ENCODE measurements at places on chromosomes 4 and X. TPM values are rescaled to one million over a fixed set of nuclear protein-coding genes. Genes with fewer than 3 reads are reported as not detected.

DNA sequence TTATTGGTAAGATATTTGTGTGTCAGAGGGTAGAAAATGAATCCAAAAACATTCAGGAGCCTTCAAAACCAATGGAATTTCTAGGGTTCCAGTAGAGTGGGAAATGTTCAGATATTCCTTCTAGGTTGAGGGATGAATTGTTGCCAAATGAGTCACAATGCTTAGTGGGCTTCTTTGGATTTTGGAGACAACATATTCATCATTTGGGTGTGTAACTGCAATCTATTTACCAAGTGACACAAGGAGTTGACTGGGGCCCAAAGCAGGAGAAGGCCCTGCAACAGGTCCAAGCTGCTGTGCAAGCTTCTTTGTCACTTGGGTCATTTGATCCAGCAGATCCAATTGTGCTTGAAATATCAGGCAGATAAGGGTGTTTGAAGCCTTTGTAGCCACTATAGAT lies 551.5 kb upstream of the PITX2 start:
- DNase-seq: no peak

- no peak for DNase-seq
These were observed 50.5 kb downstream of the MOSPD2 start for GRCh38 chrX:14923761-14924160.

DNA sequence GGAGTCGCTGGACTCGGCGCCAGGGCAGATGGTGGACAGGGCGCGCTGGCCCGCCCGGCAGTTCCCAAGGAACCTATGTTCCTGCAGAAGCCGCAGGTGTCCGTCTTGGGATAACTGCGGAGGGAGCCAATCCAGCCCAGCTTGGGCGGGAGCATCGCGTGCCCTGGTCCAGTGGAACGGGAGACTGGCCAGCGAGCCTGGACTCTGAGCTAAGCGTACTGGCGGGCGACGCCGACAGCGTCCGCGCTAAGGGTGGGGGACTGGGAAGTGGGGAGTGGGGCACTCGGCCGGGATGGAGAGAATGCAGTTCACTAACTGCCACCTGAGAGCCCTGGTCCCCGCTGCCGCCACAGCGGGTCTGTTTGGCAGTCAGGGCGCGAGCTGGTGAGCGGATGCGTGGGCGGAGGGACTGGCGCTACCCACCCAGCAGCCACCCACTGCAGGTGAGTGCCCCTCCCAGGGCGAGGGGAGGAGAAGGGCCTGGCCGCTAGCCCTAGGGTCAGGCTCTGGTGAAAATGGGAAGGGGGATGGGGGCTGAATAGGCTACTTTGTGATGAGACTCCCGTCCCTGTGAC lies 1.3 kb upstream of the MAMLD1 start:
- DNase-seq: no peak

DNA sequence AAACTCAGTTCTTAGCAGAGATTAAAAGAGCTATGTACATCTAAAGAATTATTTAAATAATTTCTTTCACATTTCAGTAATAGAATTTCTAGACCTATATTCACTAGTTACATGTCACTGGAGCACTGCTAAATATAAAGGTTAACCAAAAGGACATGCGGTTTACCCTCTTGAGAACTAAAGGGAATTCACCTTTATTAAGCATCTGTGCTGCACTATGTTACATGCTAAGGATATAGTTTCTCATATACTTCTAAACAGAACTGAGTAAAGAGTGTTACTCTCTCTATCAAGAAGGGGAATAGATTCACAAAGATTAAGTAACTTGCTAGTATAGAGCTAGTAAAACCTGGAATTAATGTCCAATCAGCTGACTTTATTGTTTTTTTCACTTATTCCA lies 7.6 kb downstream of the SPIN3 start:
- DNase-seq: no peak

- no peak for DNase-seq
These were observed 24.0 kb upstream of the XIAP start for GRCh38 chrX:123835661-123836371.

GRCh38 chr4:123830930-123831329 lies 434.3 kb downstream of the SPRY1 start:
- no peak for DNase-seq

DNA sequence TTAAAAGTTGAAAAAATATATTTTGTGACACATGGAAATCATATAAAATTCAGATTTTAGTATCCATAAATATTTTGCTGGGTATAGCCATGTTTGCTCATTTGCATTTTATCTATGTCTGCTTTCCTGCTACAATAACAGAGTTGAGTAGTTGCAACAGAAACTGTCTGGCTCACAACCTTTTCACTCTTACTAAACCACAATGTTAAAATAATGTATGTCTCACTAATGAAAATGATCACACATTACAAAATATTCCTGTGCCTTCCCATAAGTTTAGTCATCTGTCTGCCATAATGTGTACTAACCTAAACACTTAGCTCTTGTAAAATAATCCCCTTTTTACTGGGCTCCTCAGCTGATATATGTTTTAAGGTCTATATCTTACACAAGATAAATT lies 174.0 kb upstream of the PRPS2 start:
- DNase-seq: no peak

DNA sequence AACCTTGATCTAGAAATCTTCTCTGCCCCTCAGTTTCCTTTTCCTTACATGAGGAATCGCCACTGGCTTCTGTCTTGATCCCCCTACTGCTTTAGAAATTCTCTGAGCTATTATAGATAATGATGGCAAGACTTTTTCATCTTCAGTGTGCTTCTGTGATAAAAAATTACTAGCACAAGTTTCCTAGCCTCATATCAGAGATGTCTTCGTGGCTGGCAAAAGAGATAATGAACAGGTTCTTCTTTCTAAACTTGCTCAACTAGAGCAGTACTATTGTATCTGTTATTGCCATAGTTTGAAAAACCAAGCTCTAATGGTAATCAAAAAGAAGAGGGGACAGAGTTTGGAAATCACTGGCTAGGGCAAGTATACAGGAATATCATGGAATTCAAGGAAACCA lies 4.1 kb upstream of the PDGFC start:
- DNase-seq: no peak

- no peak for DNase-seq
These were observed 73.3 kb upstream of the PPP3CA start for GRCh38 chr4:101420661-101421060.

- no peak for DNase-seq
These were observed 764 bp upstream of the MTHFD2L start for GRCh38 chr4:74157154-74157553.

GRCh38 chr4:53919535-53919934 lies 144.9 kb downstream of the CHIC2 start:
- no peak for DNase-seq

GRCh38 chrX:20968996-20969395 lies 405.2 kb upstream of the CNKSR2 start:
- DNase-seq: no peak

DNA sequence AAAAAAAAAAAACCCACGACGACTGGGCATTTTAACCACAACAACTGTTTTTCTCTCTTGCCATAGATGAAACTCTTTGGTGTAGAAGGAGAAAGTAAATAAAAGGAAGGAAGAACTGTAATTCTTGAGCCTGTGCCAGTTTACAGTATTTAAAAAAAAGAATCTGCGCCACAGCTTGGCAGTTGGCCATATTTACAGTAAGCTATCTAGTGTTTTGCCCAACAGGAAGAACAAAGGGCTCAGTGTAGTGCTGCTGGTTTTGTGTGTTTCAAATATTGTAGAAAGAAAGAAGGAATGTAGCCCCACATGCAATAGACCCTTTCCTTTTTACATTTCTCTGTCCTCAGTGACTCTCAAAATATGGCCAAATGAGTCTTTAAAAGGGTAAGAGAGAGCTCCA lies 66.1 kb downstream of the NR3C2 start:
- no peak for DNase-seq

DNA sequence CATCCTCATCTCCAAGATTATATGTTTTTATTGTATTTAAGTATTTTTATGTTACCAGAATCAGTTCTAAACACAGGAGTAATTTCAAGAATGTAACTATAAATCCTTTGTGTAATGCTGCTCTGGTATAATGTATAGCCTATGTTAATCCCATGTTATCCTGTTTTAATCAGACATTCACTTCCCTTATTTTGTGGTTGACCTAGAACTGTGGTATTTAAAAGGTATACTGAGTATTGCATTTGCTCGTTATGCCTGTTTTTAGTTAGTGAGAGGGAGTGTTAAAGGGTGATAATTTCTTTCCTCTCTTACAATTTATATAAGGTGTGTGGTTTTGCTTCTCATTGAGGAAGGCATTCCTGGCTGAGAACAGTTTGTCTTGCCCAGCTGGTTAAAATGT lies 26.2 kb downstream of the MTM1 start:
- DNase-seq: no peak

GRCh38 chr4:113628711-113629110 lies 132.8 kb downstream of the CAMK2D start:
- DNase-seq: no peak

DNA sequence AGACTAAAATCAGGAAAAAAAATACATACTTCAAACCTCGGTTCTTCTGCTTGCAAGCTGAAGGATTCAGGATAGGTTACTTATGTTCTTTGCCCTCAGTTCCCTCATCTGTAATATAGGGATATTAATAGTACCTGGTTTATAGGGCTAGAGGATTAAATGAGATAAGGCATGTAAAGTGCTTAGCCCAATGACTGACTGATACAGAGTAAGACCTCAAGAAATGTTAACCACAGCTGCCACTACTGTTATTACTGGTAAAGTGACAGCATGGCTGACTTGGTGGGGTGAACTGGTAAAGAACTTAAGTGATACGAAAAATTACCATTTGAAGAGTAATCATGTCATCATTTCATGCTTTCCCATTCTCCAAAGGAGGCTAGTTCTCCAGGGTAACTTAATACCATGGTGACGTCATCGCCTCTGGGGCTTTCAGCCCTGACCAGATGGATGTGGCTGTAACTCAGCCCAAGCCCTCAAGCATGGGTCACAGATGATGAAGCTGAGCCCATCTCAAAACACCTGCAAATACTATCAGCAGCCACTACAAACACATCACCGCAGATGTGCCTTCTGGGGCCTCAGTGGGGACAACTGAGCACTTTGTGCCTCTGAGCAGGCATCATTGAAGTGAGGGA lies 44.5 kb upstream of the SCML1 start:
- no peak for DNase-seq

GRCh38 chrX:57587062-57587461 lies 4.7 kb upstream of the ZXDB start:
- no peak for DNase-seq

The MRFAP1L1 gene
- 33.0 TPM for total RNA-seq

The RNF150 gene
- total RNA-seq: not detected

The CPLX1 gene
- 3.7 TPM for total RNA-seq

The NSUN7 gene
- 1.2 TPM for total RNA-seq

The NWD2 gene
- not detected for total RNA-seq

The TMEM31 gene
- not detected for total RNA-seq

The RTL3 gene
- not detected for total RNA-seq

The SATL1 gene
- not detected for total RNA-seq

The TMEM129 gene
- total RNA-seq: 18.5 TPM

The EVC2 gene
- 6.8 TPM for total RNA-seq

The PITX2 gene
- not detected for total RNA-seq

The FMR1NB gene
- total RNA-seq: not detected

The CENPVL1 gene
- total RNA-seq: not detected

All from T-helper 17 cell (primary cell).